ENCODE measurements at places on chromosomes 1 and 21.

- peak overlapping the region; percentile 40 for H3K27ac ChIP-seq
- H3K4me1 ChIP-seq, result peaks cover 51% of the 10 kb centered on the region
- H3K27me3 ChIP-seq, result no peaks in the 10 kb centered on the region
- DNase-seq, result no peak
Observed at GRCh38 chr1:206736878-206737728, 33.5 kb upstream of the IL19 start.

- H3K27me3 ChIP-seq, result no peaks in the 10 kb centered on the region
- no peaks in the 10 kb centered on the region for H3K36me3 ChIP-seq
- peaks cover 13% of the 10 kb centered on the region for H3K4me1 ChIP-seq
- no peak for DNase-seq
- no peak overlapping the region for H3K4me3 ChIP-seq
- no peak overlapping the region for H3K27ac ChIP-seq
Observed at GRCh38 chr1:67110352-67110751, 24.4 kb downstream of the C1orf141 start.

GRCh38 chr1:151790940-151791651, 796 bp upstream of the TDRKH start:
- H3K4me1 ChIP-seq, result peaks cover 5% of the 10 kb centered on the region
- H3K4me3 ChIP-seq, result peak overlapping the region; percentile 82
- no peaks in the 10 kb centered on the region for H3K27me3 ChIP-seq
- no peak for DNase-seq
- H3K36me3 ChIP-seq, result no peaks in the 10 kb centered on the region

- H3K4me1 ChIP-seq, result no peaks in the 10 kb centered on the region
- H3K27me3 ChIP-seq, result no peaks in the 10 kb centered on the region
- no peak overlapping the region for H3K4me3 ChIP-seq
- H3K36me3 ChIP-seq, result no peaks in the 10 kb centered on the region
- H3K27ac ChIP-seq, result no peak overlapping the region
Observed at GRCh38 chr21:16201718-16202117, 471.9 kb downstream of the USP25 start.

DNA sequence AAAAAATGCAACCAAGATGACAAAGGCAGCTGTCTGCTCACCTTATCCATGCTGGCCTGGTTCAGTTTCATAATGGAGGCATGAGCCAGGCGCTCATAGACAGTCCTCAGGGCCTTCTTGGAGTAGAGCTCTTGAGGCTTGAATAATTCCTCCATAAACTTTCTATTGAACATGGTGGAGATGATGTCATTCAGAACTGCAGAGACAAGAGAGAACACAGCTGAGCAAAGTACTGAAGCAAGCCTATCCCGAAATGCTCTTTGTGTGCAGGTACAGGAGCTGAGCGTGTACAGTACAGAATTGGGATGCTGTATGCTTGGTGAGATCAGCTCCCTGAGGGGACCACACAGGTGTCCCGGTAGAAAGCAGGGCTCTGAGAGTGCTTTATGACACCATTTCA, 11.5 kb downstream of the OSCP1 start:
- no peaks in the 10 kb centered on the region for H3K4me1 ChIP-seq
- no peaks in the 10 kb centered on the region for H3K36me3 ChIP-seq
- DNase-seq, result no peak

GRCh38 chr1:201678264-201679101, 139.6 kb downstream of the NAV1 start:
- H3K4me1 ChIP-seq, result no peaks in the 10 kb centered on the region
- no peaks in the 10 kb centered on the region for H3K36me3 ChIP-seq
- H3K27me3 ChIP-seq, result peaks cover 1% of the 10 kb centered on the region
- DNase-seq, result no peak
- H3K4me3 ChIP-seq, result no peak overlapping the region

DNA sequence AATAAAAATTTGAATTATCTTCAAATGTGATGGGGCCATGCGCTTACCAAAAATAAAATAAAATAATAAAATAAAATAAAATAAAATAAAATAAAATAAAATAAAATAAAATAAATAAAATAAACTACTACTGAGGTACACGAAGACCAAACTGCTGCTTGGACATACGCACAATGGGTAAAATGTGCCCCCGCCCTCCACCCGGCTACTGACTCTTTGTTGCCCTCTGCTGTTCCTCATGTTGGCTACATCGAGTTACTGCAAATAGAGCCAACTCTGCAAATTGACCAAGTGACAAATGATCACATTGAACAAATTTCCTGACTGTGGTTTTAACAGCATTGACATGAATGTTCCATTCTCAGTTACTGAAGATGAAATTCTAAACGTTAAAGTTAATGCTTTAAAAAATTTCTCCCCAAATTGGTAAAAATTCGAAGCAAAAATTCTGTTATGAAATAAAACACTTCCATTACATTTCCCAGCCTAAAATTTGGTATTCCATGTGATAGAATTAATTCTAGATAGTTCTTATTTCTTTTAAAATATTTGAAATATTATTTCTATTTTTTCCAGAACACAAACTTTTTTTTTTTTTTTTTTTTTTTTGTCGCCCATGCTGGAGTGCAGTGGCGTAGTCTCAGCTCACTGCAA, 18.8 kb upstream of the MAP1LC3C start:
- H3K27me3 ChIP-seq, result no peaks in the 10 kb centered on the region
- H3K4me3 ChIP-seq, result no peak overlapping the region
- DNase-seq, result no peak
- no peaks in the 10 kb centered on the region for H3K36me3 ChIP-seq
- H3K27ac ChIP-seq, result no peak overlapping the region

DNA sequence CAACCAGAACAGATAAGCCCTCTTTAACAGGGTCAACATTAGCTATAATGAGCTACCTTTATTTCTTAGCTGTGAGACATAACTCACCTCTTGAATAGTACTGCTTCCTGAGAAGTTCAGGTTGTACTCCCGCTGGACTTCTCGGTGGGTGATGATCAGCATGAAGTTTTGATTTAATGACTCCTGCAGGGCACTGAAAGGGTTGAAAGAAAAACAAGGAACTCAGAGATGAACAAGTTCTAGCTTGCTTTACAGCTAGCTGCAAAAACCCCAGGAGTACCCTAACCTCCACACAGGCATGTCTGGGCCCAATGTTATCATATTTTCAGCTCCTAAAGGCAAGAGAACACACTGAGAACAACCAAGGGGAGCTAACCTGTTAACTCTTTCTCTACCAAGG, 254.4 kb downstream of the FAF1 start:
- H3K4me3 ChIP-seq, result no peak overlapping the region
- no peak for DNase-seq
- H3K27ac ChIP-seq, result no peak overlapping the region
- no peaks in the 10 kb centered on the region for H3K27me3 ChIP-seq

GRCh38 chr1:162087111-162087510, 17.6 kb downstream of the NOS1AP start:
- H3K36me3 ChIP-seq, result no peaks in the 10 kb centered on the region
- no peaks in the 10 kb centered on the region for H3K4me1 ChIP-seq
- no peak for DNase-seq
- H3K27me3 ChIP-seq, result no peaks in the 10 kb centered on the region
- H3K27ac ChIP-seq, result no peak overlapping the region

GRCh38 chr1:211876851-211877590, 46.5 kb upstream of the LPGAT1 start:
- no peak overlapping the region for H3K4me3 ChIP-seq
- no peaks in the 10 kb centered on the region for H3K4me1 ChIP-seq
- DNase-seq, result no peak
- no peaks in the 10 kb centered on the region for H3K27me3 ChIP-seq

DNA sequence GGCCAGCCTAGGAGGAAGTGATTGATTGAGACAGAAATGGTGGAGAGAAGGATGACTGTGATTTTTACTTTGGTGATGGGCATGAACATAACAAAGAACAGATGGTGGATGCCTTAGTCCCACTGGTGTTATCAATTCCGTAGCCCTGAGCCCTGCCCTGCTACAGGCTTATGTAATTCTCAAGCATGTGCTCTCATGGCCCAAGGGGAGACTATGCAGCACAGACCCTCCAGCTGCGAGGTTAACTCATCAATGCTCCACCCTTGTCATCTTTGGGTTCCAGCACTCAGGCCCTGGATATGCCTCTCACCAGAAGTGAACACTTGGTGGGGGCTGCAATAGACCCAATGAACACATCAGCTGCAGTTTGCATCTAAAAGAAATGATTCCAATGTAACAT, 62.7 kb upstream of the LRRC8D start:
- no peak overlapping the region for H3K27ac ChIP-seq

DNA sequence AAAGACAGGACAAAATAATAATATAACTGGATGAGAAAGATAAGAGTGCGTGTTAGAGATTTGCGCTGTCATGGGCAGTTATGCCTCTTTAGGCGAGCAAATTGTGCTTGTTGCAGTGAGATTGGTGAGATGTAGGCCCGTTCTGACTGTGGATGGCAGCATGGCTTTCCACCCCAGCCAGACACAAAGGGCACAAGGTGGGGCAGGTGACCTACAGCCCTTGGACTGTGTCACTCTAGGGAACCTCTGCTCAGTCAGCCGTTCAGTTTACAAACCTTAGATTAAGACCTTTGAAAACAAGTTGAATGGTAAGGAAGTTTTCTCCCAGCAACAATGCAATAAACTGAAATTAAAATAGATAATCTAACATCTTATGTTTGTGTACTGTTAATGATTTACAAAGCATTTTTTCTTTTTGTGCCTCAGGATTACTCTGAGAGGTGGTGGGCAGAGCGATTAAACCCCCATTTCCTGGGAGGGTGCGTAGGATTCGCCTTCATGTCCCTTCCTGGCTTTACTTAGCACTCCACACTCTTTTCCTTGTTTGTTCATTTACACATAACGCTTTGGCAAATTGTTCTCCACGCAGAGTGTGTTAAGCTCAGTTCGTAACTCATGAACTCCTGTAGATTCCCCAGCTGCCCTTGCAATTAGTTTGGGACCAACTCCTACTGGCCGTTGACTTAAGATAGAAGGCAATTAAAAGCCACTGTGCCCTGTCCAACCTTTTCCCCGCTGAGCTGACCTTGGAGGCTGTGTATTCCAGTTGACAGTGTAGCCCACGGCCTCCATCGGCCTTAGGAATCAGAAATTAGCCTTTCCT, 58.1 kb upstream of the IGSF5 start:
- no peak overlapping the region for H3K4me3 ChIP-seq
- no peak for DNase-seq
- H3K36me3 ChIP-seq, result no peaks in the 10 kb centered on the region
- no peaks in the 10 kb centered on the region for H3K27me3 ChIP-seq
- H3K4me1 ChIP-seq, result no peaks in the 10 kb centered on the region
- no peak overlapping the region for H3K27ac ChIP-seq

DNA sequence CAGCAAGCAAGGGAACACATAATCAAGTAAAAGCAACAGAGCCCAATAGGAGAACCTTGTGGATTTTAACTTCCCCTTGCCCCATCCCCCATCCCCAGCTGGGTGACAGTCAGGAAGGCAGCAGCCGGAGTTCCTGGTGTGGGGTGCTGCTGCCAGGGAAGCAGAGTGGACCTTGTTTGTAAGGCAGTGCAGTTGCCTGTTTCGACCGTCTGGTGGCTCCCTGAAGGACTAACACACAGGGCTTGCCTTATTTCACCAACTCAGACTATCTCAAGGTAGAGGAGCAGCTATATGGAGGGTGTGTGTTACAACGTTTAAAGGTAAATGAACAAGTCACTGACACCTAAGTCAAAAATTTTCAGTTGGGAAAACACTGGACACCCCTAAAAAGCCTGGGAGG, 6.6 kb downstream of the KRTAP10-8 start:
- H3K27ac ChIP-seq, result no peak overlapping the region
- H3K4me1 ChIP-seq, result no peaks in the 10 kb centered on the region
- no peak for DNase-seq
- H3K36me3 ChIP-seq, result no peaks in the 10 kb centered on the region
- H3K4me3 ChIP-seq, result no peak overlapping the region

- no peaks in the 10 kb centered on the region for H3K27me3 ChIP-seq
- DNase-seq, result no peak
- no peaks in the 10 kb centered on the region for H3K36me3 ChIP-seq
- no peak overlapping the region for H3K4me3 ChIP-seq
- no peaks in the 10 kb centered on the region for H3K4me1 ChIP-seq
Observed at GRCh38 chr1:204032642-204033235, 40.2 kb upstream of the SOX13 start.

DNA sequence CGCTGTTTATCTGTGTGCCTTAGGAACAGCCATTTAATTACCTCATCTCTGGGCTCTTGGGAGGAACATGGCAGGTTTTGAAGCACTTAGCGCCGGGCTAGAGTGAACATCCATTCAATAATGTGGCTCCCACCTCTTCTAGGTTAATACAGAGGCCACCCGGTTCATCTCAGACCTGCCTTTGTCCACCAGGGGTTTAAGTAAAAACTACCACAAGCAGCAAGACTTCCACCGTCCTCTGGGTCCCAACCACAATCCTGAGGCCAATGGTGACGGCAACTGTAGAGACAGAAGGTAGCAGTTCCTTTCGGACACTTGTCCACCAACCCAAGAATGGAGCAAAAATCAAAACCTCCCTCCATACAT, 924 bp upstream of the DDOST start:
- DNase-seq, result no peak
- peak overlapping the region; percentile 81 for H3K4me3 ChIP-seq
- peak overlapping the region; percentile 68 for H3K27ac ChIP-seq

- H3K4me3 ChIP-seq, result peak overlapping the region; percentile 54
- no peak overlapping the region for H3K27ac ChIP-seq
- no peaks in the 10 kb centered on the region for H3K27me3 ChIP-seq
- no peaks in the 10 kb centered on the region for H3K36me3 ChIP-seq
Observed at GRCh38 chr1:47433477-47434050, 4.3 kb upstream of the FOXD2 start.

GRCh38 chr1:48047116-48047515, 49.9 kb upstream of the TRABD2B start:
- no peaks in the 10 kb centered on the region for H3K4me1 ChIP-seq
- DNase-seq, result no peak
- no peak overlapping the region for H3K27ac ChIP-seq
- no peaks in the 10 kb centered on the region for H3K36me3 ChIP-seq
- peaks cover 4% of the 10 kb centered on the region for H3K27me3 ChIP-seq
- no peak overlapping the region for H3K4me3 ChIP-seq

DNA sequence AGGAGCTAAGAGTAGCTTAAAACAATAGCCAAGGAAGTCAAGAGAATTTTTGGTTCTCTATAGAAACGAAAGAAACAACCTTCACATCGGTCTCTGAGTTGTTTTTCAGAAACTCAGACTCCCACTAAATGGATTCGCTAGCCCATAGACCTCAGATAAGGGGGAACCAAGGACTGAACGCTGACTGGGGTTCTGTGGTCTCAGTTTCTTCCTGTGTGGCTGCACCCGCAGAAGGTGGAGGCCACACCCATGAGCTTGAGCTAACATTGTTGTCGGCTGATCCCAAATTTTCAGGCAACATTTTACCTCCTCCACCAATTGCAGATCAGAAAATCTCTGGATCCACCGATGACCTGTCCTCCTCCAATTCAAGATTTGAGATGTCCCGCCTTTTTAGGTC, 456.1 kb downstream of the AJAP1 start:
- no peaks in the 10 kb centered on the region for H3K4me1 ChIP-seq
- no peak overlapping the region for H3K27ac ChIP-seq
- no peak for DNase-seq
- H3K4me3 ChIP-seq, result no peak overlapping the region
- no peaks in the 10 kb centered on the region for H3K36me3 ChIP-seq
- no peaks in the 10 kb centered on the region for H3K27me3 ChIP-seq

DNA sequence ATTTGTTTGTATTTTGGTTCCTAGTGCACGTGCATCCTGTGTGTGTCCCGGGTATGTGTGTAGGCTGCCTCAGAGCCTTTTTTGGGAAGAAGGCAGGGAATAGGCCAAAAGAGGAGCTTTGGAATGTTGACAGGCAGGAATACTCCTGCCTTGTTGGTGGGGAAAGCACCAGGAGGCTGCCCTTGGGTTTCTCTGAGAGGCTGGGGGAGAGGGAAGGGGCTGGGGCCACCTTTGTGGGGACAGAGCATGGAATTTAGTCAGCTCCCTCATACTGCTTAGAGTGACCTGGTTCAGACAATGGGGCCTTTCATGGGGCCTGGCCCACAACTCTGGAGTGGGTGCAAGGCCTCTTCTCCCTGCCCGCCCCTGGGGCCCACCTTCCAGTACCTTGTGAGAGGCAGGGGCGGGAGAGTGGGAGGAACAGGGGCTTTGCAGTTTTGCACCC, 31.3 kb downstream of the ACOT11 start:
- no peak for DNase-seq
- no peaks in the 10 kb centered on the region for H3K36me3 ChIP-seq
- no peak overlapping the region for H3K4me3 ChIP-seq
- no peaks in the 10 kb centered on the region for H3K4me1 ChIP-seq
